ENCODE measurements at places on chromosomes 4 and X.

GRCh38 chr4:38823766-38824165 is 19.2 kb upstream of the TLR1 start:
- no peak for DNase-seq

- no peak for DNase-seq
Measured at GRCh38 chrX:23729214-23729613, 13.9 kb downstream of the ACOT9 start.

- peak; percentile 51 for DNase-seq
Measured at GRCh38 chr4:25367004-25367621, 9.9 kb upstream of the ANAPC4 start.

GRCh38 chr4:6195602-6196319 is 4.6 kb downstream of the JAKMIP1 start:
- peak; percentile 37 for DNase-seq

GRCh38 chr4:121824171-121824527 is 466 bp upstream of the CCNA2 start:
- no peak for DNase-seq

- no peak for DNase-seq
Measured at GRCh38 chr4:144594471-144594986, 51.4 kb upstream of the HHIP start.

DNA sequence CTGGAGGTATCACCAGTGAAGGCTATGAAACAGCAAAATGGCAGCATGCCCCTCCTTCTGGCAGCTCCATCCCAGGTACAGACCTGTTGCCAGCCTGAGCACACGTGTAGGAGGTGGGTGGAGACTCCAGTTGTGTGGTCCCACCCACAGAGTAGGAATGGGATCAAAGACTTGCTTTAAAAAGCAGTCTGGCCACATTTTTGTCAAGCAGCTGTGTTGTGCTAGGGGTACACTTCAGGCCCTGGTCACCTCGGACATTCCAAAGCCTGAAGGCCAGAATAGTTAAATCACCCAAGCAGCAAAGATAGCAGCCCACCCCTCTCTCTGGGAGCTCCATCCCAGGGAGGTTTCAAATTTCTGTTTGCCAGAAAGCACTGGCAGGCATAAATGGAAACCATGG is 20.3 kb upstream of the AMBN start:
- DNase-seq = no peak

- no peak for DNase-seq
Measured at GRCh38 chr4:138650929-138651448, 364.6 kb upstream of the NOCT start.

GRCh38 chrX:69020316-69020715 is 144.9 kb downstream of the PJA1 start:
- no peak for DNase-seq

GRCh38 chr4:171846232-171846631 is 33.0 kb downstream of the GALNTL6 start:
- DNase-seq = peak; percentile 75

DNA sequence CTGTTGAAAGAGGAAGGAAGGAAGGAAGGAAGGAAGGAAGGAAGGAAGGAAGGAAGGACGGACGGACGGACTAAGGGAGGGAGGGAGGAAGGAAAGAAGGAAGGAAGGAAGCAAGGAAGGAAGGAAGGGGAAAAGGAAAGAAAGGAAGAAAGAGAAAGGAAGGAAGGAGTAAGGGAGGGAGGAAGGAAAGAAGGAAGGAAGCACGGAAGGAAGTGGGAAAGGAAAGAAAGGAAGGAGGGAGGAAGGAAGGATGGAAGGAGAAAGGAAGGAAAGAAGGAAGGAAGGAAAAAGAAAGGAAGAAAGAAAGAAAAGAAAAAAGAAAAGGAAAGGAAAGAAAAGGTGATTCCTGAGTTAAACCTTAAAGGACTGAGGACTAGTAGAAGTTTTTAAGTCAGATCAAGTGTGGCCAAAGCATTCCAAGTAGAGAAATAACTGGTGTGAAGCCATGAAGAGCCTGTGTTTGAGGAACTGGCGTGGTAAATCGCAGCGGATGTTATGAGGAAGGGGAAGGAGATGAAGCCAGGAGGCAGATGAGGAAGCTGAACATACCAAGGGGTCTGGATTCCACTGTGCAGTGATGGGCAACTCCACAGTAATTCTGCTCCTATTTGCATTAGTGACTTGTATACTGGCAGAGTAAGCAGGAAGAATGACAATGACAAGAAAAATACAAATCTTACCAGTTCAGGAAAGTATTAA is 163.5 kb downstream of the MGST2 start:
- no peak for DNase-seq

- no peak for DNase-seq
Measured at GRCh38 chr4:146346276-146346675, 131.9 kb downstream of the REELD1 start.

GRCh38 chr4:20614816-20615215 is 85.4 kb upstream of the PACRGL start:
- no peak for DNase-seq

DNA sequence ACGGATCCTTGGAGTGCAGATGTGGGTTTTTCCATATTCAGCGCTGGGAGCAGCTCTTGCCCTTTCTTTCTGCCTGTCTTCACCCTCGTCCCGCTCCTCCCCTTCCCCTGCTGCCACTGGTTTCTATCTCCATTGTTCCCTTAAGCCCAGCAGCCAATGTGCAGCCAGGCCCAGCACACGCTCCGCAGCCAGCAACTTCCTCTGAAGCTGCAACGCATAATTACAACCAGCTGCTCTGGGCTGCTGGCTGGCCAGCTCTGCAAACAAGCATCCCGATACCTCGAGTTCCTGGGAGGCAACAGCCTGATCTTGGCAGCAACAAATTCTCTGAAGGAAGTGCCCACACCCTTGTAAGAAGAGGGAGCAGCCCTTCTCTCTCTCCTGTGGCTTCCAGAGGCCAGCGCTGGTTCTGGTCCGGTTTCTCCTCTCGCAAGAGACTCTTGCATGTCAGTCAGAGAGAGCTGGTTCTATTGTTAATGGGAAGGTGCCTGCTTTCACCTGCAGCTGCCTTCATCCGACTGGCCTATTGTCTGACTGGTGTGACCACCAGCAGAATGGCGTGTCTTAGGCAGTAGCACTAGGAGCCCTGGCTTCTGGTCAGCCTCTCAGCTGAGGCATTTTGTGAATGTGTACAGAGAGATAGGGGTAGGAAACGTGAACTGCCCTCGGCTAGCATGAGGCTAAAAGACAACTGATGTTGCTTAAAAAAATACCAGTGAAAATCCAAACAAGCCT is 83.8 kb upstream of the MAML3 start:
- peak; percentile 97 for DNase-seq

DNA sequence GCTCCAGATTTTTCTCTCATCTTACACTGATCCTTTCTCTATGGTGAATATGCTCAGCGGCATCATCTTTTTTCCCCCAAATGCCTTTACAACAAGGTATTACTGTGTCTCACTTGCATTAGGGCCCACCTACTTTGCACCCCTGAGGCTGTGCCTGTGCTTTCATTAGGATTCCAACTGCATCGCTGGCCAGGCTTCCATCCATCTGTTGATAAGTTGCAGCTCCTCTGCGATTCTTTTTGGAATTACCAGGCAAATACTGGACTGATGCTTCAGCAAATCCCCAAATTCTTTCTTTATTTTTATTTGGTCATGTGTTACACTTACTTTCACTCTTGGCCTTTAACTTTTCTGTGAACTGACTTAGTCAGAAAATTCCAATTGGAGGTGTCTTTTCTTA is 77.3 kb downstream of the AFF2 start:
- no peak for DNase-seq

GRCh38 chr4:41443340-41444079 is 94.4 kb upstream of the LIMCH1 start:
- no peak for DNase-seq

Measured in NCI-H2081 (cell line).